ENCODE measurements at places on chromosomes 1 and 21.

DNA sequence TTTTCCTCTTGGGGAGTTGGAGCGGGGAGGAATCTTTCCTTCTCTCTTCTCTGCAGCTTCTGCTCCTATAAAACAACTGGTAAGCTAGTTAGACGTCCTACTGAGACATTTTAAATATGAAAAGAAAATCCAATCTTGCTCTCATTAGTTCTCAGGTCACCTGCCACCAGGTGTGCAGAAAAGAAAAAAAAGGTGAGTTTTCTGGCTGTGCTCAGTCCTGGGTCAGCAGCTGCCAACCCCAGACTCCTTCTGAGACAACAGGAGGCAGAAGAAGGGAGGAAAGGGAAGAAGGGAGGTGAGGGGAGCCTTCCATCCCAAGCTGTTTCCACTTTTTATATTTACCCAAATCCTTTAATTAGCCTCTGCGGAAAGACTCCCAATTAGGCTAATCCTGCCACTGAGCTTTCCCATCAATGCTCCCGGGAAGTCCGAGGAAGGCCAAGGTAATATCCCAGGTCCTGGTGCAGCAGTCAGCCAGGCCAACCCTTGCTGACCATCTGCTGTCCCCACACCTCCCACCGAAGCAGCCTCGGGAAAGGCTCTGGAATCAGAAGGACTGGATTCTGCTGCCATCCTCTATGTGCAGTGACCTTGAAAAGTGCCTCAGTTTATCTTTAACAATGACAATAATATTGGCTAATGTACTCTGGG is 33.4 kb downstream of the GLIS1 start:
- DNase-seq: no peak

DNA sequence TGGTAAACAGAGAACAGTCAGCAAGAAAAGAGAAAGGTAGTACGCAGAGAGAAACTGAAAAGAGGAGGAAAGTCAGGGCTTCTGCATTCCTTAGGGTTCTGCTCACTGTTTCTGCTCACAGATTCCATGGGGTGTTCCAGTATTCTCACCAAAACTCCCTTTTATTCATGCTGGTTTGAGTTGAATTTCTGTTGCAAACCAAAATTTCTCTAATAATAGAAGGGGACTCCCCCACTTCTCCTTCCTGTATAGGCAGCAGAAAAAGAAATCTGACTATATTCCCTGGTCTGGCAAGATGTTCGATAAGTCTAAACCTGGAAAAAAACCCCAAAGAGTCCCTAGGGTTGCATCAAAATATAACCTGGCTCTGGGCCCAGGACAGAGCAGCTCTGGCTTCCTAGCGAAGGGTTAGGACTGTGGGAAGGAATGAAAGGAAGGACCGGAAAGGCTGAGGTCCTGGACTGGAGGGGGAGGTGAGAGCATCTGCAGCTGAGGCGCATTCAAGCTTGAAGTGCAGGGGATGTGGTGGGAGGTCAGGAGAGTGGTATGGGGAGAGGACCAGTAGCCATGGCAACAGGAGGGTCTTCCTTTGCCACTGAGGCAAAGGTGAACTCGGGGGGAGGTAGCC is 18.8 kb upstream of the RGS16 start:
- no peak for DNase-seq

- no peak for DNase-seq
These were observed 28.0 kb downstream of the TMEM51 start for GRCh38 chr1:15181564-15181963.

- DNase-seq: no peak
These were observed 17.3 kb downstream of the CRYBG2 start for GRCh38 chr1:26336477-26337205.

DNA sequence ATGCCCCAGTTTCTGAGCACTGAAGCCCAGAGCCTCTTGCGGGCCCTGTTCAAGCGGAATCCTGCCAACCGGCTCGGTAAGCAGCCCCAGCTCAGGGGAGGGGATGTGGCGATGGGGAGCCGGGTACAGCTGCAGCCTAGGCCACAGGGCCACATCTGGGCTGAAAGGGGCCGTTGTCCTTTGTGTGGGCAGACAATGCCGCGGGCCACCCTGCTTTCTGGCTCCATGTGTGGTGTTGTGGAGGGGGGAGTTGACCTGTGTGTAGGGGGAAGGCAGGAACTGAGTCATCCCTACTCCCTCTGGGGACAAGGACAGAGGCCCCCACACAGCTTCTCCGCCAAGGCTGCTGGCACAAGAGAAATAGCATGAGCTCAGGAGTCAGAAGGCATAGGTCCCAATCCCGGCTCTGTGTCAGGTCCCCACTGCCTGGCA is 26.0 kb downstream of the RPS6KA1 start:
- DNase-seq: peak; percentile 10

DNA sequence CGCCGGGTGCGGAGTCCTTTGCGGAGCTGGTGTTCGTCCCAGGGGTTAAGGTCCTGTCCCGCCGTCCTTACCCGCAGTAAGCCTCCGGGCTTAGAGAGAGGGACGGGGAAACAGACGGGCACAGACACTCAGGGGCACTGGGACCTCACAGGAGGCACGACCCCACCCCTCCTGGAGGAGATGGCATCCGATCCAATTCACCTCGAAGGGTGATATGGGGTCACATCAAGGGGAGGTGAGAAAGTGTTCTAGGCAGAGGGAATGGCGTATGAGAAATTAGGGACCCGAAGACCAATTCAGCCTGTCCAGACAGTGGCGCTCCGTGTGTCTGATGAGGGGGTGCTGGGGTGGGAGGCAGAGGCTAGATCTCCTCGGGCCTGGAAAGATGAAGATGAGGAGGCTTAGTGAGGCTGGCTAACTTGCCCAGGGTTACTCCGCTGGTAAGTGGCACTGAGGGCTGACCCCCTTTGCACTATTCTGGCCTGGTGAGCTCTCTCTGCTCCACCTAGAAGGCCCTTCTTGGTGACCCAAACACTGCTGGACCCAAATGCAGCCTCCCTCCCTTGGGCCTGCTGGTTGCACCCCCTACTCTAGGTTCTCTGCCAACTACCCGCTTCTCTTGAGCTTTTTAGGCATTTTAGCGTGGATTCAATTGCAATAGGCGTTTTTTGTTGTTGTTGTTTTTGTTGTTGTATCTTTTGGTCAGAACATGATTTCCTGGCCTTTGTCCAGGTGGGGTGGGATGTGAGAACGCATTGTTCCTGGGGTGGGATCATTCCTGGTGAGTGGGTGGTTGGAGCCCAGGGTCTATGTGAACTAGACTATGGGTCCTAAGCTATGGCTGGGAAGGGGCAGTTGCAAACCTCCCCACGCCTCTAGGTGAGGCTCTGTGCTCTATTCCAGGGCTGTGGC is 12.3 kb downstream of the BTBD19 start:
- no peak for DNase-seq

DNA sequence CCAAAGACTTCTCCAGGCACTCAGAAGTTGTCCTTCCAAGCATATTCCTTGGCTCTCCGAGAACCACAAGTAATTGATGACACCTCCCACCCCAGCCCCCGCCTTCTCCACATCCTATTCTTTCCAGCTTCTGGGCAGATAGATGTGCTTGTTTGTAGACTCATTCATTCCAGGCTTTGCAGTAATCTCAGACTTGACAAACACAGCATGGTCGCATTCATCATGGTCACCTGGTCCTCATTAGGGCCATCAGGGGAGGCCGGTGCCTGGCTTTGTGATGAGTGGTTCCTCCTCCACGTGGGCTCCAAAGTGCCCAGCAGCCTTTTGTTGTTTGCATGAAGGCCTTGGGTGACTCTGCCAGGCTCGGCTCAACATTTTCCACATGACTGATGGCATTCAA is 28.5 kb upstream of the KCNE2 start:
- no peak for DNase-seq

GRCh38 chr1:38735651-38736161 is 123.9 kb downstream of the RRAGC start:
- DNase-seq: no peak

DNA sequence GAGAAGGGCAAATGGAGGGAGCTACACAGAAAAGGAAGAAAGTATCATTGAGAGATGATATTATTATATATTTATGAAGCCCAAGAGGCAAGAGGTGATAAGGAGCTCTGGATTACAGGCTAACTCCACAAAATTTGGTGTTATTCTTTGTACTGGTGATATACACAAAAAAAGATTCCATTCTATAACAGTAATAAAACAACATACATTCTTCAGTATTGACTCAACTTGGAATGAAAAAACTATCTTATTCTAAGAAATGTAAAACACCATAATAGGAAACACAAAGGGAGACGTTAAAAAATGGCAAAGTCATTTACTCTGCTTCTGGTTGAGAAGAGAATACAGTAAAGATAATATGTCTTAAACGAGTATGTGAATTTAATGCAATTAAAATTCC is 99.4 kb downstream of the TEX35 start:
- peak; percentile 36 for DNase-seq

GRCh38 chr21:44866780-44867179 is 6.7 kb downstream of the PTTG1IP start:
- DNase-seq: peak; percentile 76

DNA sequence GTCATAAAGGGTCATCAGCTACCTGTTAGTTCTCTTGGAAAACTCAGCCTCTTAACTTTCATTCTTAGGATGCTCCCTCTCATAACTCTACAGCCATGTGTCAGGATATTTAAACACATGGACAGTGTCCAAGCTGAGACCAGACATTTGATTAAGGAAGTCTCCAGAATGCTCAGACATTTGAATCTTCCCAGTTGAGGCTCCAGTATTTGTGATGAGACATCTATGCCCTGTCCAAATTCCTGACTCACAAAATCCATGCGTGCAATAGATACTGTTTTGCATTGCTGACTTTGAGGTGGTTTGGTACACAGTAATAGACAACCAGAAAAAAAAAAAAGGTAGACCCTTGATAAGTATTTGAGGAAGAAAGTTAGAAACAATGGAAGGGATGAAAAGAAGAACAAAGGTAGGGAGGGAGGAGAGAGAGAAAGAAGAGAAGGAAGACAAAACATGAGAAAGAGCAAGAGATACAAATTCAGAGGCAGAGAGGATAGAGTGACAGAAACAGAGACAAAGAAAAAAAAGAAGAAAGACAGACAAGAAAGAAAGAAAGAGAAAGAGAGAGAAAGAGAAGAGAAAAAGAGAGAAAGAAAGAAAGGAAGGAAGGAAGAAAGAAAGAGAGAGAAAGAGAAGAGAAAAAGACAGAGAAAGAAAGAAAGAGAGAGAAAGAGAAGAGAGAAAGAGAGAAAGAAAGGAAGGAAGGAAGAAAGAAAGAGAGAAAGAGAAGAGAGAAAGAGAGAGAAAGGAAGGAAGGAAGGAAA is 275.5 kb upstream of the PRMT6 start:
- no peak for DNase-seq

- DNase-seq: no peak
These were observed 77.8 kb downstream of the KCNK2 start for GRCh38 chr1:215160351-215160750.

GRCh38 chr1:192260076-192260475 is 56.7 kb upstream of the RGS21 start:
- DNase-seq: no peak

GRCh38 chr1:88920845-88921244 is 29.5 kb upstream of the GTF2B start:
- DNase-seq: no peak

DNA sequence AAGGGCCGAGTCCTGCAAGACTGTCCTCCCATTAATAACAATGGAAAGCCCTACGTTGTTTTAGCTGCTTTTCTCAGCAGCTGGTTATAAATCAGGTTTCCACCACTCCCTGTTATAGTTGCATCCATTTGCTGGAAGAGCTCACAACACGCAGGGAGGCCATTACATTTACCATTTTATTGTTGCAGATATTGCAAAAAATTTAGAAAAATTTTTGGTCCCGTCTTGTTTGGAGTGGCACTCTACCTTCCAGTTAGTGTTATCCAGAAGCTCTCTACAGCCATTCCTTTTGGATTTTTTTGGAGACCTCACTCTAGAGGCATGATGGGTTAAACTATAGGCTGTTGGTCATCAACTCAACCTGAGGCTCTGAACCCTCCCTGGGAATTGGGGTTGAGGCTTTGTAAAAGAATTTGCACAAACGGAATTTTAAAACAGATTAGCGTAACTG is 1532.1 kb upstream of the TPTE start:
- no peak for DNase-seq

GRCh38 chr1:205161076-205161475 is 39.3 kb upstream of the RBBP5 start:
- DNase-seq: no peak

DNA sequence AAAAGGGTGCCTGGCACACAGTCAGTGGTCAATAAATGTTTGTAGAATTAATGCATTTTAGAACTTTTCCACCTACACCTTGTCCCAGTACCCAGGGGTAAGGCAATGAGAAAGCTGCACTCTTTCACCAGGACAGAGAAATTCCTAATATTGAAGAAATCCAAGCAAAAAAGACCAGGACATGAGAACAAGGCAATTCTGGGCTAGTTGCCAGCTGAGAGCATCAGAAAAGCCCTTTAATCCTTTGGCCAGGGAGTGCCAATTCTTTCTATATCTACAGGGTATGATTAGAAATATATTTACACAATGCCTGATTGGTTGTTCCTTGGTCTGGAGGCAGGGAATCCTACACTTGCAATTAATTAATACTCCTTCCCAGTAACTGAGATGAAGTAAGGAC is 492.4 kb upstream of the NFIA start:
- peak; percentile 56 for DNase-seq

DNA sequence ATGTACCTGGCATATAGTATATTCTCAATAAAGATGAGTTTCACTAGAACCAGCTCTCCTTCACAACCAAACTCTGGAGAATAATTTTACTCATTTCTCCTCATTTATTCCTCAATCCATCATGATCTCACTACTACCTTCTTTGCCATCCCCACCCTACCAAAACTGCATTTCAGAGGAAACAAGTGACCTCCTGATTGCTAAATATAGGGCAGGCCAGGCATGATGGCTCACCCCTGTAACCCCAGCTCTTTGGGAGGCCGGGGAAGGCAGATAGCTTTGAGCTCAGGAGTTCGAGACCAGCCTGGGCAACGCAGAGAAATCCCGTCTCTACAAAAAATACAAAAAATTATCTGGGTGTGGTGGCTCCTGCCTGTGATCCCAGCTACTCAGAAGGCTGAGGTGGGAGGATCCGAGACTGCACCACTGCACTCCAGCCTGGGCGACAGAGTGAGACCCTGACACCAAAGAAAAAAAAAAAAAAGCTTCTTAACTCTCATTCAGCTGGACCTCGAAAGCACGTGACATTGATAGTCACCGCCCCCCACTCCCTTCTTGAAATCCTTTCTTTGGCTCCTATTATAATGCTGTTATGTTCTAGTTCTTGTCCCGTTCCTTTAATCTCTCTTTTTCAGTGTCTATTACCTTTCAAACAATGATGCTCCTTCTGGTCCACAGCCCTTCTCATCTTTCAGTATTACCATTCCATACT is 2.1 kb downstream of the TESK2 start:
- DNase-seq: no peak

- DNase-seq: no peak
These were observed 265.1 kb downstream of the PTPRU start for GRCh38 chr1:29501227-29501976.

GRCh38 chr1:177732178-177732577 is 237.7 kb downstream of the SEC16B start:
- no peak for DNase-seq

Measured in lung microvascular endothelial cell (primary cell).